SJCRH30 (cell line): ENCODE measurements at places on chromosomes 16 and 17. TPM values are rescaled to one million over a fixed set of nuclear protein-coding genes. Genes with fewer than 3 reads are reported as not detected.

The NXPH3 gene
- total RNA-seq, result 1.0 and 1.2 TPM in 2 replicates

The PRSS33 gene
- not detected in 2 replicates for total RNA-seq

- no peaks in the 10 kb centered on the region for H3K27me3 ChIP-seq
- no peak overlapping the region for H3K27ac ChIP-seq
- peaks cover 3% of the 10 kb centered on the region; the same call in 1 of the 2 replicates for H3K4me1 ChIP-seq
- no peaks in the 10 kb centered on the region for H3K36me3 ChIP-seq
- no peak for DNase-seq
- no peak overlapping the region for H3K4me3 ChIP-seq
These were observed 269.0 kb downstream of the WWOX start for GRCh38 chr16:78368121-78369102.

DNA sequence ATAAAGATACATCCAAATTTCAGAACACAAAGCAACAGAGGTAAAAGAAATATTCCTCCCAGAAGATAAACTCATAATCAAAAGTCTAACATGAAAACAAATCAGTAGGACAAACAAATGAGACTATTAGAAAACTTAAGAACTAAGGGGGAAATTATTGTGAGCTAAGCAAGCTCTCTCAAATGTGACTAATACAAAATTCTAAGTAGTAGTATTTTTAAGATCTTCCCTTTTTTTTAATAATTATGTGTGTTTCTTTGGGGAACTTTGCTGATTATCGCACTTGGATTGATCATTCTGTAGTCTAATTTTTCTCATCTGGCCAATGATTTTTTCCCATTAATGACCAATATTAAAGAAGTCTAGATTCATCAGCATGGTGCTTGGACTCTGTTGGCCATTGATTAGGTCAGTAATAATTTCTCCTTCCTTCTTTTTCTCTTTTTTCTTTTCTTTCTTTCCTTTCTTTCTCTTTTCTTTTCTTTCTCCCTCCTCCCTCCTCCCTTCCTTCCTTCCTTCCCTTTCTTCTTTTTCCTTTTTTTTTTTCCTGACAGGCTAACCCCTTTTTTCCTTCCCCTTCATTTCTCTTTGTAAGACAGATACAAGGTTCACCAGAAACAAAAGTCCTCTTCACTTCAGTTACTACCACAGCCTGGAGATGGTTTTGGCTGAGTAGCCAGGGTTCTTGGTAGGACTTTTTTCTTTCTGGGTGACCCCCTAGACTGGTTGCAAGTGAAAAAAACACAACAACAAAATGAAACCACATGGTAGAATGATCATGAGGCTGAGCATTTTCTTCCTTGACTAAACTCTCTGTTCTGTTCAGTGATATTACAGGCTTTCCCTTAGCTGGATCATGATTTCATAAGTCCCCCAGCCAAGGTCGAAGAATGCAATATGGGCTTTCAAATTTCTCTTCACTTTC, 2.9 kb upstream of the ABCA6 start:
- peaks cover 4% of the 10 kb centered on the region; the same call in 1 of the 2 replicates for H3K27me3 ChIP-seq
- H3K4me3 ChIP-seq, result no peak overlapping the region
- H3K36me3 ChIP-seq, result no peaks in the 10 kb centered on the region
- H3K27ac ChIP-seq, result no peak overlapping the region

The C17orf78 gene
- not detected in 2 replicates for total RNA-seq

DNA sequence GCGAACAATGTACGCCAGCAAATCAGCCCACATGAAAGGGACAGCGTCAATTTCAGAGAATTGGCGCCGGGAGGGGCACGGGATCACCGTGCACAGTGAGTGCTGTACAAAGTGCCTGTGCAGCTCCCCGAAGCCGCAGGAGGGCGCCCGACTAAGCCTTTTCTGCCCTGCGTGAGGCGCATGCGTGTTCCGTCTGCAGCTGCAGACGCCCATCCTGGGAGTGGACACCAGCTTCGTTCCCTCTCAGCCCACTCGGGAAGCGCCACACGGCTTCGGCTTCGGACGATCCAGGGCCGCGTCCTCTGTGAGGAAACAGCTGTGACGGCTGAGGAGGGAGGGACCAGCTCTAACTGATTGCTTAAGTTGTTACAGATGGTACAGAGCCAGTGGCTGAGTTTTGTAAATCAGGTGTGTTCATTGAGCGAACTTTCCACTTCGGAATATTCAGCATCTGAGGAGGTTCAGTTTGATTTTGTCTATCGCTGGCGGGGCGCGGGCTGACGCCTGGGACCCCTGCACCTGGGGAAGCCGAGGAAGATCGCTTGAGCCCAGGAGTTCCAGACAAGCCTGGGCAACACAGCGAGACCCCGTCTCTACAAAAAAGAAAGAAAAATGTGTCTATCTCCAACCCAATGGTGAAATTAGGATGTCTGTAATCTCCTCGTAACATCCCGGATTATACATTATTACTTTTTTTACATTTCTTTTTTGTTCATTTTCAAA, 15.4 kb upstream of the ZNF287 start:
- no peaks in the 10 kb centered on the region for H3K4me1 ChIP-seq
- H3K36me3 ChIP-seq, result no peaks in the 10 kb centered on the region
- peak overlapping the region; percentile 28 for H3K4me3 ChIP-seq
- H3K27ac ChIP-seq, result no peak overlapping the region
- H3K27me3 ChIP-seq, result no peaks in the 10 kb centered on the region; the same call in 1 of the 2 replicates
- peak; percentile 99 for DNase-seq

The TOM1L1 gene
- 11.1 and 13.1 TPM in 2 replicates for total RNA-seq

The ERN2 gene
- total RNA-seq, result not detected in 2 replicates

DNA sequence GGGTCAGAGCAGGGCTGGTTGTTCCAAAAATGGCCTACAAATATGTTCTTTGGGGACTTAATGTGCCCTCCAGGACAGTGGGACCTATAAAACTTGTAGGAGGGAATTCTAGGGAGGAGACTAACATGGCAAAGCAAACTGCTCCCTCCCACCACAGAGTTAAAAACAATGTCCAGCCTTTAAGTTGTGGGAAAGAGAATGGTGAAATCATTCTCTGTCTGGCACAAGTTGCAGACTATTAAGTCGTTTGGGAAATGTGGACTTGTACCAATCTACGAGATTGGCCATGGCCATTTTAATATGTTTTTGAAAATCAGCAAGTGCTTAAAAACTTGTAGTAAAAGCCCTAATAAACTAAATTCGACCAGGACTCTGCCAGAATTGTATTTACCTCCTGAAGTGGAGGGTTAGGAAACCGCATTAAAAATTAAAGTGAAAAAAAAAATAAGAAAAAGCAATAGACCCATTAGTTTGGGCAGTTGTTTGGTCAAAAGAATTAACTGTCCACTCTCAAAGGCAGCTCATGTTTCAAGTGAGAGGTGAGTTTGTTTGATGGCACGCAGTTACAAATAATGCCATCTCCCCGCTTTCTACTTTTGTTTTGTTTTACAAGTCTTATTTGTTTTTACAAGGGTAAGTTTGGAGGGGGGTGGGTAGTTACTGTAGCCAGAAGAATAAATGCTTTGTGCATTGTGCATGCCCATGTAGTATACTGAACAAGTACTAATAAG, 32.4 kb downstream of the ANKFN1 start:
- no peaks in the 10 kb centered on the region for H3K27me3 ChIP-seq
- H3K4me3 ChIP-seq, result no peak overlapping the region
- H3K27ac ChIP-seq, result no peak overlapping the region
- H3K4me1 ChIP-seq, result no peaks in the 10 kb centered on the region

DNA sequence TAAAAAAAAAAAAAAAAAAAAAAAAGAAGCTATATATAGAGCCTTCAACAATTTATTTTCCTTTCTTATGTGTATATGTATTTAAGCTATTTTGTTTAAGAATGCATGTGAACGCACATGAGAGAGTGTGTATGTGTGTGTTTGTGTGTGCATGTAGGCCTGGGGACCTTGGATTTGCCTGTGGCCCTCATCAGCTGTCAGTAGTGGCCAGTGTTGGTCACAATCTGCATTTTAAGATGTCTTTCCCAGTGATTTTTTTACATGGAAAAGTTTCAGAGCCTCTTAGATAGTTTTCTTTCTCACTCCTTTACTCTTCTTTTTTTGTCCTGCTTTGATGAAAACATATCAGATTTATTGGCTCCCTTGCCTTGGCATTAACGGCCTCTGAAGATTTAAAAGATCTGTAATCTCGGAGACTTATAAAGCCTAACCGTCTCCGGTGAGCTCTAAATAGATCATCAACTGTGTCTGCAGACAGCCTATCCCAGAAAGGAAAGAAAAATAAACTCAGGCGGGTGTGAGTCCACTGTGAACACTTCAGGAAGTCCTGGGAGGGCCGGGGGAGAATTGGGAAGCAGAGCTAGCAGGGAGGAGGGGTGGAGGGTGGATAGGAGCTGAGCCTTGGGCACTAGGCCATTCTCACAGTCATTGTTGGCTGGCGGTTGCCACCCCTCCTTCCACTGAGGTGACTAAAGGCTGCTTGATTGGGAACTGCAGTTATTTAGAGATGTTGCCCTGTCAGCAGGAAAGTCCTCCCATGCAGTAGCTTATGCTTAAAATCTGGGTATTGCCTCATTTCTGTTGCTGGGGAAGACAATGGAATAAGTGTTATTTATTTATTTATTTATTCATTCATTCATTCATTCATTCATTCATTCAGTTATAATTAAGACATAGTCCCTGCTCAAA, 86.8 kb downstream of the WWP2 start:
- no peak overlapping the region for H3K4me3 ChIP-seq
- no peaks in the 10 kb centered on the region for H3K4me1 ChIP-seq
- H3K36me3 ChIP-seq, result no peaks in the 10 kb centered on the region
- DNase-seq, result peak; percentile 2

DNA sequence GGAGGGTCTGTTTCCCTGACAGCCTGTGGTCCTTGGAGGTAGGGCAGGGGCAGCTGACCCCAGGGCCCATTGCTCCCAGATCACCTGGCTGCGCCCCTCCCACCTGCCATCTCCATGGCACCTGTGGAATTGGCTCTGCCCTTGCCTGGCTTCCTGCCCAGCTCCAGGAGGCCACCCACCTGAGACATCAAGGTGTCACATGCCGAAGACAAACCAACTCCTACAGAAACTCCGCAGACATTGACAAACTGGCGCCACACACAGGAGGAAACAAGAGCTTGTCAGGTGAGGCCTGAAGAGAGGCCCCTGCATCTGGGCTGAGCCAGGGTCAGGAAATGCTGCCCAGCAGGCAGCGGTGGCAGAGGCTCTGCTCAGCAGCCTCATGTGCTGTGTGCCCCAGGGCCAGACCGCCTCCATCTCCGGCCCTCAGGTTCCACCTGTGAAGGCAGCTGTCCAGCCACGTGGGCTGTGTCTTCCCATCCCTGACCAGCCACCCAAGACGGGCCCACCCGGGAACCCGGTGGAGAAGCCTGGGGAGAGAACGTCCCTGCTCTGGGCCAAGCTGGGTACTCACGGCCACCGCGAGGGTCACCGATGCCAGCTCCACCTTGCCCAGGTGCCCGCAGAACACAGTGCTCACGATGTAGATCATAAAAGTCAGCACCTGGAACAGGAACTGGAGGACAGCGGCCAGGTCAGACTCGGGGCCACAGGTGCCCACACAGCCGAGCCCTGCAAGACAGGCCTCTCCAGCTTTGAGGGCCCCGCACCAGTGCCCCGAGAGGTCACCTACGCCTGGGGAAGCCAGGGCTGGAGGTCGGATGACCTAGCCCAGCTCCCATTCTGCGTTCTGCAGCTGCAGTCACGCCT, 1.6 kb downstream of the SLC47A2 start:
- peaks cover 28% of the 10 kb centered on the region for H3K27me3 ChIP-seq
- no peaks in the 10 kb centered on the region for H3K36me3 ChIP-seq
- no peak overlapping the region for H3K27ac ChIP-seq
- no peaks in the 10 kb centered on the region for H3K4me1 ChIP-seq

- no peaks in the 10 kb centered on the region for H3K36me3 ChIP-seq
- no peak for DNase-seq
- no peaks in the 10 kb centered on the region for H3K4me1 ChIP-seq
- no peak overlapping the region for H3K27ac ChIP-seq
- no peak overlapping the region for H3K4me3 ChIP-seq
These were observed 16.1 kb downstream of the ITGB4 start for GRCh38 chr17:75737133-75737962.

DNA sequence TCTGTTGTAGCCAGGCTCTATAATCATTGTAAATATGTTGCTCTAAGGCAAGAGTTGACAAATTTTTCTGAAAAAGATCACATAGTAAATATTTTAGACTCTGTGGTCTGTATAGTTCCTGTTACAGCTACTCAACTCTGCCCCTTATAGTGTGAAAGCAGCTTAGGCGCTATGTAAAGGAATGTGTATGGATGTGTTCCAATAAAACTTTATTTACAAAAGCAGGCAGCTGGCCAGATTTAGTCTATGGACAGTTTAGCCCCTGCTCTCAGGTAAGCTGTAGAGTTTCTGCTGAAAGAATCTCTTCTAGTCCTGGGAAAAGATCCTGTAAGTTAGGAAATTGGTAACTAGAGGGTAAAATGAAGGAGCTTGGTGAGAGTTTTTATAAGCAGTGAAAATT, 133.1 kb downstream of the SALL1 start:
- no peak overlapping the region for H3K27ac ChIP-seq
- no peak overlapping the region for H3K4me3 ChIP-seq
- H3K27me3 ChIP-seq, result no peaks in the 10 kb centered on the region; the same call in 1 of the 2 replicates
